ENCODE measurements at places on chromosomes 11 and 22.

DNA sequence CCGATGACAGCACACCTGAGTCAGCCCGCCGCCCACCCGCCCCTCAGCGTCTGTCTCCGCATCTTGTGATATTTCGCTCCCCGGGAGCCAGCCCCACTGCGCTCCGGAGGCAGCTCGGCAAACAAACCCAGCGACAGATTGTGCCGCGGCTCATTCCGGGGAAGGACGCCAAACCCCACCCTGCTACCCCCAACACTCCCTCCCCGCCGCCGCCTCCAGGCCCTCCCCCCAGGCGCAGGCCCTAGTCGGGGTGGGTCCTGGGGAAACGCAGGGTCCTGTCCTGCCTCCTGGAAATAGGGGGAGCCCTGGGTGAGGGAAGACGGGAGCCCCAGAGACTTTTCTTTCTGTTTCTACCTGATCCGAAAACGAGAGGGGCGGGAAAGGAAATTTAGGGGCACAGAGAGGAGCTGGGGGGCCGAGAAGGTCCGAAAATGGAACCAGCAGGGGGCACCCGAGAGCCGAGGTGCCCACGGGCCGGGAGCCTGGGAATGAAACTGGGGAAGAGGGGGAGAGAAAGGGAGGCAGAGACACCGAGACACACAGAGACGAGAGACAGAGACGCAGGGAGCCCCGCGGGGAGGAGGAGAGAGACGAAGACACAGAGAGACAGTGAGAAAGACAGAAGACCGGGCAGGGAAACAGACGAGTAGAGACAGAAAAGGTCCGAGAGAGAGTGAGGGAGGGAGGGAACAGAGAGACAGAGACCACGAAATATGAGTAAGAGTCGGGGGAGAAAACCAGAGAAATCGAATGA is 1.7 kb upstream of the RTN4RL2 start:
- peak; percentile 57 for DNase-seq

DNA sequence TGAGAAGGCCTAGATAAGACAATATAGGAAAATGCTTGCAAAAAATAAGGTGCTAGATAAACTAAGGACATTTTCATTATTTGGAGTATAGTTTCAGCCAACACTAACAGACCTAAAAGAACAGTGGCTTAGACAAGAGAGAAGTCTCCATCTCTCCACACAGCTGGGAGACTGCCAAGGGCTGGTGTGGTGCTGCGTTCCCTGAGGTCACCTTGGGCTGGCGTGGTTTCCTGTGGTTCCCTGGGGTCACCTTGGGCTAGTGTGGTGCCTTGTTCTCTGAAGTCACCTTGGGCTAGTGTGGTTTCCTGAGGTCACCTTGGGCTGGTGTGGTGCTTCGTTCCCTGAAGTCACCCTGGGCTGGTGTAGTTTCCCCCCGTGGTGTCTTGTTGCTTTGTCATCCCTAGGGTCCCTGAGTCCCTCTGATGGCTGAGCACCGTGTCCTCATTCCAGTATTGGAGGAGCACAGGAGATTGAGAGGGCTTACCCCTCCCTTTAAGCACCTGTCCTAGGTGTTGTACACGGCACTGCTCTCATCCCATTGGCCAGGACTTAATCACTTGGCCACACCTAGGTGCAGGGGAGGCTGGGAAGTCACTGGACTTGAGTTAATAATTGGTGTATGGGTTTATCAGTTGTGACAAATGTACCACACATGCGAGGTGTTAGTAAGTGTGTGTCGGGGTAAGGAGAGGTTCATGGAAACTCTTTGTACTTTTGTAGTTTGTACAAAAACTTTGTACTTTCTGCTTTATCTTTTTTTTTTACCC is 14.9 kb downstream of the SAMM50 start:
- no peak for DNase-seq

DNA sequence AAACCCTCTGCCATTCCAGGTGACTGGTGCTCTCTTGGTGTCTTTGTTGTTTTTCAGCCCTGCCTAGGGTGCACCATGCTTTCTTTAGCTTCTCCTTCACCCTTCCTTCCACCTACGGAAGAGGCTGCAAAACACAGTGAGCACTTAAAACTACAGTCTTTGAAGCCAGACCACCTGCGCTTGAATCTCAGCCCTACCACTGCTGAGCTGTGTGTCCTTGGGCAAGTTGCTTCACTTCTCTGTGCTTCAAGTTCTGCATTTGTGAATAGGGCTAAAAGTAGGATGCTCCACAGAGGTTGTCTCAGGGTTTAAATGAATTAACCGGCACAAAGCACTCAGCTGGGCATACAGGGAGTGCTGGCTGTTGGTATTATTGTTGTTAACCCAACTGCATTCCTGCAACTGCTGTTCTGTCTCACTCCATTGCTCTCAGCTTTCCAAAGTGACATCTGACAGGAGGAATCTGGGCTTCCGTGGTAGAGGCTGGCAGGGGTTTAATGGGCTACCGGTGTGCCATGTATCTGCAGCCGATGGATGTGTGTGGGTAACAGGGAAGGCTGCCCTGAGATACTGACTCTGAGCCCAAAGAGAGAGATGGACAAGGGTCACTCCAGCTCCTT is 139.3 kb downstream of the FBXO7 start:
- DNase-seq: no peak

DNA sequence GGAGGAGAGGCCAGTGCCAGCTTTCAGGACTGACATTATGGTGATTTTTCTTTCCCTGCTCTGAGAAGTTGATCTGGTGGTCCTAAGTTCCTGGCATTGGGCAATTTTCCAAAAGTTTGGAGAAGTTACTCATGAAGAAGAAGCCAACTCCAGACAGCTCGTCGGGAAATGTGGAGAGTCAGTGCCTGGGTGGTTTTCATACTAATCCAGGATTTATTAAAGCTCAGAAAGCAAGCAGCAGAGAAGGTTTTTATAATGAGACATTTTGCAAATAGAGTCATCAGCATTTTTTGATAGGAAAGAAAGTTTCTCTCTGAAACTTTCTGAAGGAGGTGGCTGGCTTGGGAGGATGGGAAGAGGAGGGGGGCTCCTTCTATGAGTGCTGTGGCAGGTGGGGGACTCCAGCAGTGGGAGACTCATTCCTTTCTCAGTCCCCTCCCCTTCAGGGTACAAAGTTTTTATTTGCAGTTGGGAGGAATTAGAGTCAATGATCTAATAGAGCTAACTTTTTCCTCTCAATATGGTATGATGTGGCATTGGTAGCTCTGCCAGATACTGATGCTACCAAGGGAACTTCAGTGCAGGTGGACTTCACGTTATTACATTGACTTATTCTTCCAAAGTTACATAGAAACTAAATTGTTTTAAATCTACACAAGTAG is 55.4 kb downstream of the LIF start:
- no peak for DNase-seq

GRCh38 chr11:34192481-34193401 is 87.3 kb downstream of the NAT10 start:
- no peak for DNase-seq

DNA sequence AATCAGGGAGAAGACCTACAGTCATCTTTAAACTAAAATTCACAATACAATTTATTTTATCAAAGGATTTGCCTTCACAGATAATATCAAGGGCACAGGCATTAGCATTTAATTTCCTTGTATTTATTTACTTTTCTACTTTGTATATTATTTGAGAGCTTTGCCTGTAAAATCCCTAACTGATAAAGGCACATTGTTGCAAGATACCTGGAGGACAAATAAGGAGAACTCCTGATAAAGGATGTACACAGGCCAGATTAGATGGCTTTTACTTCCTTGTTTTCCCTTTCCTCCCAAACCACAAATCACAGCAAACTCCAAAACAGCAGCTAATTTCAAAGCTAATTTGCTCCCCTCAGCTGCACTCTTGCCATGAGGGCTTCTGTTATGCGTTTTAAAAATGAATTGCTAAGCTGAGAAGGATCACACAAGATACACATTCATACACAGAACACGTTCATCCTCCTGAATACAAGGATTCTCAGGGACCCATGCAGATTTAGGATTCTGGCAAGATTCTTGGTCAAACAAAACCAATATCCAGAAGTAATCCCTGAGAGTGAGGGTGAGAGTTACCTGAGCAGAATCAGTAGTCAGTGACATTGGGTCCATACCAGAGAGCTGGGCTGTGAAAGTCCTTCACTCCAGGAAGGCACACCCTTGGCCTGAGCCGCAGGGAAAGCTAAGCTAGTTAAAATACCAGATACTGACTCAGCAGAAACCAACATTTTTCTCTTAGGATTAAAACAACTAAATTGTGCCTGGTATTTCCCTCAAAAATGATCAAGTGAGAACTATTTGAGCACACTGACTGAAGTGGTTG is 100.3 kb upstream of the CLPB start:
- DNase-seq: no peak

DNA sequence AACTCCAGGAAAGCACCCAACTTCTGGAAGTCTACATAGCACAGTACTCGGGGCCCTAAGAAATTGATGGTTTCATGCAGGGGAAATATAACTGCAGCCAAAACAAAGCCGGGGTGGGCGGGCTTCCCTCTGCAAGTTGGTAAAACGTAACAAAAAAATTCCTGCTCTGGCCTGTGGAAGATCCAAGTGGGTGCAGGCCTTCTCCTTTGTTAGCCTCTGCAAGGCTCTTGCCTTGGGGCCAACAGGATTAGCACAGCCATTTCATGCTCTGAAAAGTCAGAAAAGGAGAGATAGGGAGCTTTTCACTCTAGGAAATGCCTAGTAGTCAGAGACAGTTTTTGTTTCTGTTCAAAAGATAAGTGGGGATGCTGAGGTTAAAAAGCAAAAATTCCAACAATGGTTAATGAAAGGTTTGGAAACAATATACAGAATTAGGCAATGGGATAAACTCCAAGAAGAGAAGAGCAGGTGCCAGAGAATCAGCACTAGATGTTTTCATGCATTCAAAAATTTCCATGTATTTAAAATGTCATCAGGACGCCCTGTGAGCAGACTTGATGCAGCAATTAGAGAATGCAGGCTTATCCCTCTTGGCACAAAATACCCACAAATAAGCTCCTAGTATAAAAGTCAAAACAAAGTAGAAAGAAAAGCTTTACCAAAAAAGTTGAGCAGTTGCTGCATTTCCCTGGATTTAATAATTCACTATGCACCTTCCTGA is 72.3 kb upstream of the CHRM4 start:
- DNase-seq: no peak

GRCh38 chr22:23248583-23248982 is 68.3 kb downstream of the BCR start:
- no peak for DNase-seq

DNA sequence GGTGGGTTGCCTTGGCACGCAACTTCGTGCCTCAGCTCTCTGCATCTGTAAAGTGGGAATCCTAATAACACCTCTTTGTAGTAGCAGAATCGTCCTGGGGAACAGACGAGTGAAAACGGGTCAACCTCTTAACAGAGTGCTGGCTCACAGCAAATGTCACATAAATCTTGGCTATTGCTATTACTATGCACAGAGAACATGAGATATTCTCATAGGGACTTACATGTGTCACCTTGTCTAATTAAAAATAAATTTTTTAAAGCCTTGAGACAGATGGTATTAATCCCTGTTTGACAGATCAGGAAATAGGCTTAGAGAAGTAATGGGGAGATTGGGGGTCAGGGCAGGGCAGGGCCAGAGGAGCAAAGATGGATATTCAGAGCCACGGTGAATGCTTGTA is 44.3 kb upstream of the IGSF9B start:
- no peak for DNase-seq

DNA sequence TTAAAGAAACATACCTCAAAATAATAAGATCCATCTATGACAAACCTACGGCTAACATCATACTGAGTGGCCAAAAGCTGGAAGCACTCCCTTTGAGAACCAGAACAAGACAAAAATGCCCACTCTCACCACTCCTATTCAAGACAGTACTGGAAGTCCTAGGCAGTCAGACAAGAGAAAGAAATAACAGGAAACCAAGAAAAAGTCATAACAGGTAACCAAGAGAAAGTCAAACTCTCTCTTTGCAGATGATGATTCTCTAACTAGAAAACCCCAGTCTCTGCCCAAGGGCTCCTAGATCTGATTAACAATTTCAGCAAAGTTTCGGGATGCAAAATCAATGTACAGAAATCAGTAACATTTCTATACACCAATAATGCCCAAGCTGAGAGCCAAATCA is 35.6 kb downstream of the TMEM123 start:
- no peak for DNase-seq

- no peak for DNase-seq
Observed at GRCh38 chr11:16448123-16448717, 91.9 kb upstream of the SOX6 start.

DNA sequence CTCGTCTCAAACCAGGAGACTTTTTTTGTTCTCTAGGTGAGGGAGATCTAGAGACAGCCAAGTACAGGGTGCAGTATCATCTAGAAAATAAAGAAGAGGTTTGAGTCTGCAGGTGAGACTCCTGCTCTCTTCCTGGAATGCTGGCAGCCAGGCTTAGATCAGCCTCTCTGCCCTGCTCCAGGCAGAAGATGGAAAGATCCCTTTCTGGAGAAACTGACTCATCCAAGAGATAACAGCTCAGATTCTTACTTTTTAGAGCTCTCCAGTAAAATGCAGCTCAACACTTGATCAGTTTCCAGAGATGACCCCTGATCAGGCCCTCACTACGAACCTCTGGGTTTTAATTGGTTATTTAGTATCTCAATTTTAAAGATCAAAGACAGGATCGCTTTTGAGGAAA is 44.6 kb upstream of the EHF start:
- DNase-seq: no peak

GRCh38 chr11:47917599-47918369 is 62.6 kb upstream of the PTPRJ start:
- no peak for DNase-seq

GRCh38 chr22:19961868-19962245 is 20.2 kb upstream of the TXNRD2 start:
- DNase-seq: no peak

GRCh38 chr22:48866906-48867681 is 960.6 kb downstream of the BRD1 start:
- no peak for DNase-seq

- no peak for DNase-seq
Observed at GRCh38 chr11:104695065-104695463, 203.2 kb downstream of the CASP12 start.

DNA sequence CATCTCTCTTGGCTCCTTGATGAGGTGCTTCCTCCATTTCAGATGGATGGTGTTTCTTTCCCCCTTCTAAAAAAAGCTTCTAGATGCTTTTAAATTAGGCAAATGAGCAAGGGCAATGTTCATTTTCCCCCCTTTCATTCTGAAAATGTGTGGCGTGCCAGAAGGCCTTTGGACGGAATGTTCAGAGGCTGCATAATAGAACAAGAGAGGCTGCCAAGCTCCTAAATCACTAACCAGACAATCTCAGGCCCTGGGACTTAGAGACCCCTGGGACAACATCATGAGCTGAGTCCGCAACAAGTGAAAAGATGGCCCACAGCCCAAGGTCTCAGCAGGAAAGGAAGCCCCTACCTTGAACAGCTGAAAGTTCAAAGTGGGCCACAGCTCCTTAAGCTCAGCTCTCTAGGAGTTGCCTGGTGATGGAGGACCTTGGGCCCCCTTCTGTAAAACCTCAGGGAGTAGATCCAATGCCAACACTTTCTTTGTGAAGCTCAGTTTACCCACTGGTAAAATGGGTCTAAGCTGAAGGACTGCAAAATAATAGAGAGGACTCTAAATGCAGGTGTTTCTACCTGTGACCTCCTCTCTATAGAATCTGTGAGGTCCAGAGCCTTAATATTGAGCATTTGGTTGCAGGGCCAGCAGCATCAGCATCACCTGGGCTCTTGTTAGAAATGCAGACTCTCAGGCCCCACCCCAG is 144.0 kb downstream of the FBXO7 start:
- DNase-seq: no peak
